Activated CD4-positive, alpha-beta T cell treated with anti-CD3 and anti-CD28 coated beads for 48 hours (primary cell): ENCODE measurements at places on chromosomes 7 and 10.

GRCh38 chr10:94316560-94316959 lies 46.2 kb downstream of the NOC3L start:
- no peak for DNase-seq

- peak; percentile 28 for DNase-seq
These were observed 83.9 kb downstream of the LHPP start for GRCh38 chr10:124545351-124546054.

GRCh38 chr7:92847305-92847704 lies 10.9 kb upstream of the CDK6 start:
- DNase-seq: peak; percentile 23

- DNase-seq: no peak
These were observed 326.5 kb upstream of the SEMA3C start for GRCh38 chr7:81245353-81245752.

GRCh38 chr7:147611431-147611830 lies 979.1 kb upstream of the C7orf33 start:
- DNase-seq: no peak

GRCh38 chr7:77531038-77531437 lies 6.1 kb upstream of the PTPN12 start:
- DNase-seq: no peak

DNA sequence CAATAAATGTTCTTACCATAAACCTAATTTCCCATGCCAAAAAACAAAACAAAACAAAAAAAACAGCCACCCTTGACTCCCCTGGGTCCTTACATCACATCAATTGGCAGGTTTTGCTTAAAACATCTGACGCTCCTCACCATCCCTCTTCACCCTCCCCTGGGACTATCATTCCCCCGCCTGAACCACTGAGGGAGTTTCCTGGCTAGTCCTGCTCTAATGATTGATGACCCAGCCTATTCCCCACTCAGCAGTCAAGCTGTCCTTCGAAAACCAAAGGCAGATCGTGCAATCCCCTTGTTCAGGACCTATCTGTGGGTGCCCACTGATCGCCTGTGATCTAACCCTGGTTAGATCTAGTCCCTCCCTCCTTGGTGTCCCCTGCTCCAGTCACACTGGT lies 11.2 kb upstream of the FRMPD2 start:
- DNase-seq: no peak

DNA sequence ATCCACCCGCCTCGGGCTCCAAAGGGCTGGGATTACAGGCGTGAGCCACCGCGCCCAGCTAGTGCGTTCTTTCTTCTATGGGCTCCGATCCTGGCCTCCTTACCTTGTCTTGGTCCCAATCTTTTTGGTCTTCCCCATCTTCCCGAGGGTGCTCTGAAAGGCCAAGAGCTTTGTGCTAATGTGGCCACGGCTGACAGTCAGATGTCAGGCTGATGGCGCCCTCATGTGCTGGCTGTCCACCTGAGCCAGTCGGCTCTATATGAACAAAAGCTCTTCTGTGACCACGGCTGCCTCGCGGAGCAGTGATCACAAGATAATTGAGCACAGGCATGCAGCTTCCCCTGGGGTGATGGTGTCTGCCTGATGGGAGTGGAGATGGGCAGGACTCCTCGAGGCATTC lies 11.0 kb upstream of the AHCYL2 start:
- DNase-seq: no peak

- DNase-seq: no peak
These were observed 63.1 kb downstream of the PRR15 start for GRCh38 chr7:29626730-29627129.

- DNase-seq: peak; percentile 92
These were observed 14.7 kb upstream of the MICALL2 start for GRCh38 chr7:1473864-1474512.

DNA sequence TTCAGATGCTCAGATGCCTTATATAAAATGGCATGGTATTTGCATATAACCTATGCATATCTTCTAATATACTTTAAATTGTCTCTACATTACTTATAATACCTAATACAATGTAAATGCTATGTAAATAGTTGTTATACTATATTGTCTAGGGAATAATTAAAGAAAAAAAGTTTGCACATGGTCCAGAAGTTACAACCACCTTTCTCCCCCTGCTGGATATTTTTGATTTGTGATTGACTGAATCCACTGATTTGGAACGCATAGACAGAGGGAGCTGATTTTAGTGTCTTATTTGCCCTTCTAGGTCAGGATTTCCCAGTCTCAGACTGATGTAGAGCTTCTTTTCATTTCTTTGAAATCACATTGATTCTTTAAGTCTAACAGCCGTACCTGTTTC lies 31.8 kb downstream of the MDFIC start:
- no peak for DNase-seq

GRCh38 chr7:116836911-116837310 lies 25.5 kb upstream of the CAPZA2 start:
- DNase-seq: no peak

- no peak for DNase-seq
These were observed 148.8 kb downstream of the PFKFB3 start for GRCh38 chr10:6351495-6351894.

- peak; percentile 78 for DNase-seq
These were observed 5.8 kb downstream of the ZNF212 start for GRCh38 chr7:149245244-149245643.

DNA sequence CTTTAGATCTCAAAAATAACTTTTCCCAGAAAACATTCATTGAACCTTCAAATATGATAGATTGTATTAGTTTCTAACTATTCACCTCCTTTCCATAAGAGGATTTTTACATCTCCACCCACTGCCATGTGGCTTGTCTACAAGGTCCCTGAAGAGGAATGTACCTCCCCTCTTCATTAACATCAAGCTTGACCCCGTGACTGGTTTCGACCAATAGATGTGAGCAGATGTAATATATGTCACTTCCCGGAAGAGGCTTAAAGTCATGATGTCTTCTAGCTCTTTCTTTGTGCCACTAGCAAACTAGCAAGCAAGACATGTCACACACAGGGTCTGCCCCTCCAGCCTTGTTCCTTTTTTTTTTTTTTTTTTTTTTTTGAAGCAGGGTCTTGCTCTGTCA lies 6.9 kb downstream of the BAZ1B start:
- DNase-seq: no peak

DNA sequence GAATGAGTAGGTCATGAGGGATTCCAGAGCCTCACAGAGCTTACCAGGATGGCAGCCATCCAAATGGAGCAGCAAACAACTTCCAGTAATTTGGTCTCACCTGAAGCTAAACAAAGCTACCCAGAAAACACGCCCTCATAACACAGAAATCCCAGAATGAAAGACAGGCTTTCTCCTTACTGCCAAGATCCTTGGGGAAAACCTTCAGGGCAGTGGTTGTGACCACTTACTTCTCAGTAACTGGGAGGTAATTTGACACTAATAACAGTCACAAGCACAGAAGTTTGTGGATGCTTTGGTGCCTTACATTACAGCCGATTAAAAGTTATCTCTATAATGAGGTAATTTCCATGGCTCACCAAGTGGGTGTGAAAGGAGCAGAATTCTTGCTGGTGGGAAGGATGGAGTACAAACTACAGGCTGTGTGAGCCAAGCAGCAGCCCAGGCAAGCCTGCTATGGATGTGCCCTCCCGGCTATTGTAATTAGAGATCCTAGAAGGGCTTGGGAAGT lies 10.4 kb downstream of the WDR91 start:
- DNase-seq: no peak

GRCh38 chr10:58797356-58797755 lies 284.7 kb downstream of the BICC1 start:
- no peak for DNase-seq

DNA sequence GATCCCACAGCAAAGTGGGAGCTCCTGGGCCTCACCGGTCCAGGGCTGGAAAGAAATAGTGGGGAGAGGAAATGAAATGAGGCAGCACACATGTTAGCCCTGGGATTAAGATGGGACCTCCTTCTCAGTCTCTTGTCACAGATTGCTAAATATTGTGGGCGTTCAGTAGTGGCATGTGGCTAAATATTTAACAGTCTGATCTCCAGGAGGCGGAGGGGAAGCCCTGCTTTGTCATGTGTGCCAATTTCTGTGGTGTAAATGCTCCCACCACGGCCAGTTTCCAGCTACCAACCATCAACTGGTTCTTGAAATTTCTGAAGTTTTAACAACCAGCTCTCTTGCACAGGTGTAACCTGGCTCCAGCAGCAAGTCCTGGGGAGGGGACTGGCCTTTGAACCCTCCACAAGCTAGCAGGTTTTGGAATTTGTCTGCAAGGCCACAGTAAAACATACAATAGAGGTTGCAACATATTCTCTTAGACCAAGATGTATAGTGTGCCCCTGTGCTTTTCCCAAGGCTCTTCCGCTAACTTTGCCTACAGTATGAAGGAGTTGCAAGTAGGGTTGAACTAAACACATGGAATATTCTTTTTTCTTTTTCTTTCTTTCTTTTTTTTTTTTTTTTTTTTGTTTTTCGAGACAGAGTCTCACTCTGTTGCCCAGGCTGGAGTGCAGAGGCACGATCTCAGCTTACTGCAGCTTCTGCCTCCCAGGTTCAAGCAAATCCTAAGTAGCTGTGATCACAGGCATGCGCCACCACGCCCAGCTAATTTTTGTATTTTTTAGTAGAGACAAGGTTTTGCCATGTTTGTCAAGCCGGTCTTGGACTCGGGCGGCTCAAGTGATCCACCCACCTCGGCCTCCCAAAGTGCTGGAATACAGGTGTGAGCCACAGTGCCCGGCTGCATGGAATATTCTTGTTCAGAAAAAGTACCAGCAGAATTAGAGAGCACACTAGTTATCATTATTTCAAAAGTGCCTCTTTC lies 103.1 kb upstream of the PCBD1 start:
- DNase-seq: no peak

- no peak for DNase-seq
These were observed 11.3 kb upstream of the SLC25A28 start for GRCh38 chr10:99631496-99631895.

DNA sequence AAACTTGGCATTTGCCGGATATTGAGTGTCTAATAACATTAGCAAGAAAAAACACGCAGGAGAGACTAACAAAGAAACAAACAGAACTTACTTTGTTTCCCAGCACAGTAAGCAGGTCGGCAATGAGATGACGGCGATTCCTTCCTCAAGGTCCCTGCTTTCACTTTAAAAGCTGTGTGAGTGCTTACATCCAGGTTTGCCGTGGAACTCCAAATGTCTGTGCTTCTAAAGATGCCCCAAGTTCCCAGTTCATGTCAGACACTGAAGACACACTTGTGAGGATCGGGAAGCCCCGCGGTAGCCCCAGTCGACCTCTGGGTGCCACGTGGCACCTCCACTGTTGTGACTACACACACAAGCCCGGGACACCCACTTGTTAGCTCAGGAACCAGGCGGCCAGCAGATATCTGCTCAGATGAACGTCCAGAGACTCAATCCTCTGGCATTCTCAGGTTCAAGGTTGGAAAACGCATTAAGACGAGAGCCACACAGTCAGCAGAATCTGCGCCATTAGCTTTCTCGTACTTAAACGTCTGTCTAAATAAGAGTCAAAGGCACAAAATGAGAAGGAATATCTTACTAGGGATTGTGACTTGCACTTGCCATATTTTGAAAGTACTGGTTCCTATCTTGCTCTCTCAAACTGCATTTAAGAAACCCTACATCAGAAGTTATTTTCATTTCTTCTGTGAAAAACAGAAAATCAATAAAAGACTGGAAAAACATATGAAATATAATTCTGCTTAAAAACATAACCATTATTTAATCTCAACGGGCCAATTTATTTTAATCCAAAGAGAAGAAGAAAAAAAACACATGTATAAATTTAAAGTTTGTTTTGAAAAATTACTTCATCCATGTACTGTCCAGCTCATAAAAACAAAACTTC lies 207.6 kb upstream of the KLF14 start:
- peak; percentile 44 for DNase-seq

DNA sequence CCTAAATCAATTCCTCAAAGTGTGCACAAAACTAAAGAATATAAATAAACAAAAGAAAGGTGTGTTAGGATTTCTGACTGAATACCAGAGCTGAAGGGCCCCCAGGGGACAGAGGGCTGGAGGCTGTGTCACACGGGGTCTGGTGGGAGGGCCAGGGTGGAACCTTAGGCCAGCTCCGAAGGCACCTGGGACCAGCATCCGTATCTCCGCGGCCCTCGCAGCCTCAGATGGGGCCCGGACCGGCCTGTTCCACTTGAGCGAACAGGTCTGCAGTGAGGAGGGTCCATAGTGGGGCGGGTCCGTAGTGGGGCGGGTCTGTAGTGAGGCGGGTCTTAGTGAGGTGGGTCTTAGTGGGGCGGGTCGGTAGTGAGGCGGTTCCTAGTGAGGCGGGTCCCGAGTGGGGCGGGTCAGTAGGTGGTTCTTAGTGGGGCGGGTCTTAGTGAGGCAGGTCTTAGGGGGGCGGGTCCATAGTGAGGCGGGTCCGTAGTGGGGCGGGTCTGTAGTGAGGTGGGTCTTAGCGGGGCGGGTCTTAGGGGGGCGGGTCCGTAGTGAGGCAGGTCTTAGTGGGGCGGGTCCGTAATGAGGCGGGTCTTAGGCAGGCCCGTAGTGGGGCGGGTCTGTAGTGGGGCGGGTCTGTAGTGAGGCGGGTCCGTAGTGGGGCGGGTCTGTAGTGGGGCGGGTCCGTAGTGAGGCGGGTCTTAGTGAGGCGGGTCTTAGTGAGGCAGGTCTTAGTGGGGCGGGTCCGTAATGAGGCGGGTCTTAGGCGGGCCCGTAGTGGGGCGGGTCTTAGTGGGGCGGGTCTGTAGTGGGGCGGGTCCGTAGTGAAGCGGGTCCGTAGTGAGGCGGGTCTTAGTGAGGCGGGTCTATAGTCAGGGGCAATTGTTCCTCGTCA lies 15.1 kb downstream of the GPR146 start:
- DNase-seq: peak; percentile 53

DNA sequence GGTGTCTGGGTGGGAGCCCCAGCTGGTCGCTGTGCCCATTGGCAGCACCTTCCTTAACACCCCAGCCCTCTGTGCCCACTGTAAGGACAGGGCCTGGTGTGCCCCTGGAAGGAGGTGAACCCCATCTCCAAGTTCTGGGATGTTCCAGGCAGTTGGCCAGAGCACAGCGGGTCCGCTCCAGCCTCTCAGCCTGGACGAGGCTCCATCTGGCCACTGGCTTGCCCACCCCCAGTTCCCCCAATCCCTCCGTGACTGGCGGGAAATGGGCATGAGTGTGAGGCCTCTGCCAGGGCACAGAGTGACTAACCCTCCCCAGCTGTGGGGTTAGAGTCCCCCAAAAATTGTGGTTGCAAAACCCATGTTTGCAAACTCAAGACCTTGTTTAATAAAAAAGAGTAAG lies 15.6 kb downstream of the GRIFIN start:
- no peak for DNase-seq

DNA sequence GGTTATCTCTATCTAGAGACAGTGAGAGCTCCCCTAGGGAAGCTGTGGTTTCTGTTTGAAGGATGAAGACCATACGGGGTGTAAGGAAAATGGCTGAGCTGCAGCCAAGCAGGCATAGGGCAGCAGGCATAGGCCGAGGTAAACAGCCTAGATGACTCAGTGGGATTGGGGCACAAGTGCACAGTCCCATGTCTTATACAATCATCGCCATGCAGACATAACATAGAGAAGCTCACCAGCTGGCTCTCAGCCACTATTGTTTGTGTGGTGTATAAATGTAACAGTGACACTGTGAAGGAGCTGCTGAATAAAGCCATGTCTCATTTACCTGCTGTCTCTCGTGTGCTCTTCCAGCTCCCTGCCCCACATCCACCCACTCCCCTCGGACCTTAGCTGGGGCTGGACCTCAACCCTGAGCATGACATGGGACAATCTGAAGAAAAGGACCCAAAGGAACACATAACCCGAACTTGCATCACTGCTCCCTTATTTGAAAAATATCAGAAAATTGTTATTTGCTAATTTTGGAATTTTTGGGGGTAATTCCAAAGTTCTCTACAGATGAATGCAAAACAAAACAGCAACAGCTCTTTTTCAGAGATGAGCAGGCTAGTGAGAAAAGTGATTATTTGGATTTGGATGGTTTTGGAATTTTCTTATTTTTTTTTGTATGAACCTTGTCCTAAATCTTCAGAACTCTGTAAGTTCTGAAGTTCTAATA lies 582.7 kb downstream of the REEP3 start:
- DNase-seq: no peak
